ENCODE measurements at places on chromosomes 12 and 14. TPM values are rescaled to one million over a fixed set of nuclear protein-coding genes. Genes with fewer than 3 reads are reported as not detected.
A peak's percentile ranks its signal among the peaks of the same experiment; 100 is the strongest.

Gene A2M
- total RNA-seq = 309 TPM

Gene TSHR
- total RNA-seq = not detected

Gene TEX52
- total RNA-seq = not detected

Gene KRT72
- total RNA-seq = not detected

Gene PYGL
- 15.4 TPM for total RNA-seq

Gene POP5
- total RNA-seq = 0.59 TPM

GRCh38 chr14:63431466-63431865 lies 111.7 kb downstream of the PPP2R5E start:
- DNase-seq = no peak

GRCh38 chr12:51082561-51083125 lies 753 bp downstream of the CSRNP2 start:
- no peak for DNase-seq

- no peak for DNase-seq
Observed at GRCh38 chr14:104297313-104297704, 158.9 kb downstream of the KIF26A start.

GRCh38 chr12:4273652-4274395 lies at the start of gene CCND2:
Gene CCND2, plus strand, starts transcription at chr12:4273762. Its CDS starts 279 bp downstream, at chr12:4274041.
- peak; percentile 91 for DNase-seq

DNA sequence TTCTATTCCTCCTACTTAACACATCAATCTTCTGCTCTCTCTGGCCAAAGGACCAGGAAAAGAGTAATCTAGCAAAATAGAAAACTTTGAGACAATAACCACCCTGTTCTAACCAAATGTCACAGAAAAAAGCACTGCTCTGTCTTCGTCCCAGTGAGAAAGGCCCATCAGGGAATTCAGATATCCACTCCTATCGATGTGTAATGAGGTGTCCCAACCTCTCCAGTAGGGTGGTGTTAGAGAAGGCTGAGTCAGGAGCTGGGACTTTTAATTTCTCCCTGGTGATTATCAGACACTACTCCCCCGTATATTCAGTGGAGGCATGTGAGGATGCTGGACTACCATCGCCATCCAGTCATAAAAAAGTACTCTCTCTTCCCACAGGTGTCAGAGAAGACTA lies 130.3 kb downstream of the TMTC3 start:
- DNase-seq = no peak

DNA sequence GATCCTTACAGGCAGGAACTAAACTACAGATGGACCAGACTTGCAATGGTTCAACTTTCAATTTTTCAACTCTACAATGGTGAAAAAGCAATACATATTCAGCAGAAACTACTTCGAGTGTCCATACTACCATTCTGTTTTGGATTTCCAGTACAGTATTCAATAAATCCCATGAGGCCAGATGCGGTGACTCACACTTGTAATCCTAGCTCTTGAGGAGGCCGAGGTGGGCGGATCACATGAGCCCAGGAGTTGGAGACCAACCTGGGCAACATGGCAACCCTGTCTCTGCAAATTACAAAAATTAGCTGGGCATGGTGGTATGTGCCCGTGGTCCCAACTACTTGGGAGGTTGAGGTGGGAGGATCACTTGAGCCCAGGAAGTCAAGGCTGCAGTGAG lies 336.1 kb downstream of the MED13L start:
- DNase-seq = no peak

GRCh38 chr12:23493672-23494071 lies 455.8 kb downstream of the SOX5 start:
- DNase-seq = no peak

- DNase-seq = peak; percentile 58
Observed at GRCh38 chr14:93105362-93105761, 10.4 kb downstream of the ITPK1 start.
